Foreskin fibroblast (primary cell): ENCODE measurements at places on chromosomes 6 and 20.
A peak's percentile ranks its signal among the peaks of the same experiment; 100 is the strongest.

GRCh38 chr6:108850669-108851465 is 2.6 kb downstream of the ARMC2 start:
- peak; percentile 47 for DNase-seq

DNA sequence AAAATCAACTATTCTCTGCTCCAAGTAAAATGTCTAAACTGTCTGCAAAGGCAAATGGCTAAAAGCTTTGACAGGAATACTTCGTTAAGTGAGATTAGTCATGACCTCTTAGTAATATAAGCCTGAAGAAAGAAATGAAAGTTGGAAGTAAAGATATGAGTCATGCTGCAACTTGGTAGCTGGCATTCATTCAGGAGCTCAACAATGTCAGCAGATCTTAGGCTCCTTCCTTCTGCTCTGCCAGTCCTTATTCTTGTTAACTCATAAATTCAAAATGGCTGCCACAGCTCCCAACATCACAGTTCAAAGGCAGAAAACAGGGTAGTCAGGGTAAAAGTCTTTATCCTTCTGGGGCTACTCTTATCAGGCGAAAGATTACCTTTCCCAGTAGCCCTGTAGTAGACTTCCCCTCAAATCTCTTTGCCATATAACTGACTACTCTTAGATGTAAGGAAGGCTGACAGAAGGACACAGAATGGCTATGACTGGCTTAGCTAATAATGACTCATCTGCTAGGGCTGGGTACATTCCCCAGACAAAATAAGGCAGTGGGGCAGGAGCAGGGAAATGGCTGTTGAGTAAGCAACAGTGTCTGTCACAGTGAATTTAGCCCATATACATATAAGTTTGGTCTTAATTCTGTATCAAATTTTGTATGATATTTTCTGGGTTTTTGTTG is 24.4 kb upstream of the C6orf62 start:
- DNase-seq: peak; percentile 92

GRCh38 chr20:23166563-23166962 is 80.4 kb upstream of the CD93 start:
- no peak for DNase-seq

DNA sequence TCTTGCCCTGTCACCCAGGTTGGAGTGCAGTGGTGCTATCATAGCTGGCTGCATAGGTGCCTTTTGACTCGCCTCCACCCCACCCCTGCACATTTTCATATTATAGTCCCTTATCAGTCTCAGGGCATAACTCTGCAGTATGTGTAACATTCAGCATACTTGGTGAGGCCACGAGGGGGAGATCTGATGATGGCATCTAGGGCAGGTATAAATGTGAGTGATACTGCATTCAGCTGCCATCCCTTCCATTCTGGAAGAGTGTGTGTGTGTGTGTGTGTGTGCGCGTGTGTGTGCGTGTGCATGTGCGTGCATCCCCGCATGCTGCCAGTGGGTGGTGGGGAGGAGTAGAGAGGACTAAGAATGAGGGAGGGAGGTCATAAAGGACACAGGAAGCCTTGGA is 81.4 kb downstream of the JARID2 start:
- DNase-seq: no peak

DNA sequence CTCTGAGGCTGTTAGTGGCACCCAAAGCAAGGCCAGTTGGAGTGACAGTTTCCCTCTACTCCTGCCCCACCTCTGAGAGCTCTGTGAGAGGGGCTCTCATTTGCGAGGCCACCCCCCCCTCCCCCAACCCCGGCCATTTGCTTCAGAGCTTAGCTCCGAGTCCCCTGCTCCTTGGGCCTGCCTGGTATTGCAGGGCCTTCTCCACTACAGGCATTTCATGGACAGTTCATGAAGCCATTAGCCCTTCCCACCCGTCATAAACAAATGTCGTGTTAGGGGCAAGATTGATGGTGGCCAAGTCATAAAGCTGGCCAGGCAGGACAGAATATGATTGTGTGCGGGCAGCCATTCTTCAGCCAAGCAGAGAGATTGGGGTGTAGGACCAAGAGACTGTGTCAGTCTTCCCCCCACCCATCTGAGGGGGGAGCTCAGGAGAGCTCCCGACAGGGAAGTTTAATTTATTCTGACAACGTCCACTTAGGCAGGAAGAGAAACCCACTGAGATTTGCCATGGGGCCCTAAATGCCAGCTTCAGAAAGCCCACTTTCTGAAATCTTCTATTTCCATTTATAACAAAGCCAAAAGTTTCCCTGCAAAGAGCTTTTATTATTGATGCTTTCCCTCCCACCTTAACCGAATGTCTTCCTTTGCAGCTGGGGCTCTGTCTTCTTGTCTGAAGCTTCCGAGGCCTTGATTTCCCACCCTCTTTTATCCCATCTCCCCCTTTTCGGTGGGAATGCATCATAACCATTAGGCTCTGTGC is 7.2 kb downstream of the FOXC1 start:
- DNase-seq: no peak

DNA sequence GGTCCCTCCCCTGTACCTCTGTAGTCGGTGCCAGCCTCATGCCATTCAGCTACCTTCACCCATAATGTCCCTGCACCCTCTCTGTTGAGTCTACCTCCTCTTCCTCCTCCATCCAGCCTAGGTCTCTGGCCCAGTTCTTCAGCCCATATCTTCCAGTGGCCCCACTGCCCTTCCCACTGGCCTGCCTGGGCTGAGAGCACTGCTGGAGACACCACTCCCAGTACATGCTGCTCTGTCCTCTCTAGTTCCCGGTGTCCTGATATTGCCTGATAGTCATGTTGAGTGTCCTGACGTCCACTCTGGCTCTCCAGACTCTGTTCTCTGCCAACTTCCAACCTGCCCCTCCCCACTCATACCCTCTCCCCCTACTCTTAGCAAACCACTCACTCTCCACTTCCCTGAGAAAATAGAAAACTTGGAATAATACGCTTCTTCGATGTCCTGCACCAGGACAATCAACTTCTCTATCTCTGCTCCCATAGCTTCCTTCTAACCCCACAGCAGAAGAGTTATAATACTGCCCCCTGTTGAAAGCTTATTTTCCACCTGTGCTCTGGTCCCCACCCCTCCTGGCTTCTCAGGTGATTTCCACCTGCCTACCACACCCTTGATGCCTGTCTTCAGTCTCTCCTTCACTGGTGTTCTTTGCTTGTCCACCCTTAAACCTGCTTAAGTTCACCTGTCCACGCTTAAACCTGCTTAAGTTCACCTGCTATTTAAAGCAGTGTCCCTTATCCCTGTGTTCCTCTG is 19.8 kb downstream of the SLC22A3 start:
- no peak for DNase-seq

DNA sequence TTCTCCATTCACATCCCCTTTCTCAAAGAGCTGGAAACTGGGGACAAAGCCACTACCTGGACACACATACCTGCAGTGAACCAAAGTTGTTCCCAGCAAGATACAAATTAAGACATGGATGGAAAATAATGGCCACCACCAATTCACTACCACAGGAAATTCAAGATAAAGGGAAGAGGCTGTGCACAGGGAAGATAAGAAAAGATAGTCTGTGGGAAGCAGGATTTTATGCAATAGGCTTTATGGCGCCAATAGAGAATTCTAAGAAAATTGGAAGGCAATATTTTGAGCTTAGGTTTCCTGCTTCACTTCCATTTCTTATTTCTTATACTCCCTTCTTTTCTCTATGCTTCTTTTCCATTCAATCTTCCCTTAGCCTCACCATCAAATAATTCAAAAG is 9.9 kb downstream of the GPX6 start:
- no peak for DNase-seq
